Stimulated activated naive CD4-positive, alpha-beta T cell (primary cell): ENCODE measurements at places on chromosomes 7 and 10.

DNA sequence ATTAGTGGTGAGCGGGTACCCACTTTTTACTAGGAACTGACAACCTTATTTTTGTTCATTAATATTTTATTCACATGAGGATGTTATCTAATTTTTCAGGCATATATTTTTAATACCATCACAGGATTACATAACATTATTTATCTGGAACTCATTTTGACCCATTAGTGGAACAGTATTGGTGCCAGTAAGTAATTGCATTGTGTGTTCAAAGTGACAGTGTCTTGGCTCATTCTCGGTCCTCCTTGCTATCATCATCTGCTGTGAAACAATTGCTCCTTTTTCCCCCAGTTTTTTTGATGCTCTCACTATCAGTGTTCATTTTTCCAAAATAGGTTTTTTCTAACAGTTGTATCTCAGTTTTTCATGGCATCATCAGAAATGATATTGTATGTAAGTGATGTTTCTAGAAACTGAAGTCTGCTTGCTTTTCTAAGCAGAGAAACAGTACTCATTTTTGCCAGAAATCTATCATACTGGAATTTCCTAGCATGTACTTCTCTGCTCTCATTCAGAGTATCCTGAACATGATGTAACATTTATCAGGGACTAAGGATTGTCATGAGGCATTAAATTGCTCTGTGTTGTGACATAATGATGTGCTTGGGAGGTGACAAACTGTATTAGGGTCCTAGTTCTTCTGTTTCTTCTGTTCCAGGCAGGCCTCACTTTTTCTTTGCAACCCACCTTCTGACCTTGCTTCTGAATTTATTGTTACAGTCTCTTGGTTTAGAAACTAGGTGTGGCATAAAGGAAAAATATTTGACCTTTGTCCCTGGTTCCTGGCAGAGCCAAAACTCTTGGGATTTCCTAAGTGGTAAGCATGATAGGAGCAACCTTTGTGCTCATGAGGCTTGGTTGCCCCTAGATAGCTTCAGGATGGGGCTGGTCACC, 4.2 kb downstream of the NUB1 start:
- DNase-seq: no peak

- DNase-seq: no peak
Observed at GRCh38 chr10:51170518-51171245, 96.4 kb downstream of the PRKG1 start.

- DNase-seq: no peak
Observed at GRCh38 chr7:80932536-80932935, 13.7 kb upstream of the SEMA3C start.

- DNase-seq: no peak
Observed at GRCh38 chr10:82091413-82091812, 216.4 kb downstream of the NRG3 start.

GRCh38 chr7:112252141-112252540, 45.6 kb downstream of the ZNF277 start:
- no peak for DNase-seq

GRCh38 chr7:27111042-27111750, 8.7 kb upstream of the HOXA2 start:
- DNase-seq: no peak

- no peak for DNase-seq
Observed at GRCh38 chr10:128940081-128940480, 527.0 kb upstream of the MGMT start.

- no peak for DNase-seq
Observed at GRCh38 chr7:158766570-158767281, 62.1 kb upstream of the NCAPG2 start.

DNA sequence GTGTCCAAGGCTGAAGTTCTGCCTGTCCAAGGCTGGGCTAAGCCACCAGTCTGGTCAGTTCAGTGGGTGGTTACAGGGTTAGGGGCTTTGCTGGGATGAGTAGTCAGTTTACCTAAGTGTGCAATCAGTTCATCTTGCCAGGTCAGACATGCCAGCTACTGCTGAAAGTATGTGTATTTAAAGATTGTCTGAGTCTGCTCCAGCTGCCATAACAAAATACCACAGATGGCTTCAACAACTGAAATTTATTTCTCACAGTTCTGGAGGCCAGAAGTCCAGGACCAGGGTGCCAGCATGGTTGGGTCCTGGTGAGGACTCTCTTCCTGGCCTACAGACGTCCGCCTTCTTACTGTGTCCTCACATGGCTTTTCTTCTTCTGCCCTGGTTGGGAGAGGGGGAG, 52.4 kb upstream of the TNS3 start:
- no peak for DNase-seq

DNA sequence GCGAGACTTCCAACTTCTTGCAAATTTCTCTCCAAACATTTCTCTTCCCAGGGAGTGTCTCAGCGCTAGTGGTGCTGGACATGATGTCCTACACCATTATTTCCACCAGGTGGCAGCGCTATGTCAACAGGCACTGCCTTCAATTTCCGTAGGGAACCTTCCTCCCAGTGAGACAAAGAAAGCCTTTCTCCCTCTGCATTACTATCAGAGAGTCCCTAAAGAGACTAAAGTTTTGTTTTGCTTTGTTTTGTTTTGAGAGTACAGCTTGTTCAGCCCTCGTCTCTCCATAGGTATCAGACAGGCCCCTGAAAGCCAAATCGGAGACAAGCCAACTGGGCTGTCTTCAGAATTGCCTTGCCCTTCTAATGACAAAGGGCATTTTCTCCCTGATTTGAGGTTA, 44.2 kb upstream of the GGCT start:
- DNase-seq: no peak

GRCh38 chr10:29681676-29682448, 47.1 kb upstream of the SVIL start:
- DNase-seq: peak; percentile 36

GRCh38 chr10:92327445-92328433, 36.8 kb downstream of the MARCHF5 start:
- DNase-seq: no peak

GRCh38 chr10:7559386-7559785, 107.4 kb downstream of the ITIH5 start:
- DNase-seq: no peak

DNA sequence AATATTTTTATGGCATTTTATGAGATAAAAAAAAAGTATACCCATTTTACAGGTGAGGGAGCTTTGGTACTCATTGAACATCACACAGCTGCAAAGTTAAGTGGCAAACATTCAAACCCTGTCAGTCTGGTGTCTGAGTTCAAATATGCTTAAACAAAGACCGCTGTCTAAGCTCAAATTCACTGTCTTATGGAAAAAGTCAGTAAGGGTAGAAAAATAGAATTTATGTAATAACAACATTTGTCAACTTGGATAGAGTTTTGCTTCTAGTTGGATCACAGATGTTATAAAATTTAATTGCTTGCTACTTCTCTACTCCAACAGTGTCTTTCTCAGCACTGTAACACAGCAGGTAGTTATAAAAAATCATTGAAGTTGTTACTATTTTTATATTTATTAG, 161.7 kb upstream of the CSTF2T start:
- no peak for DNase-seq

DNA sequence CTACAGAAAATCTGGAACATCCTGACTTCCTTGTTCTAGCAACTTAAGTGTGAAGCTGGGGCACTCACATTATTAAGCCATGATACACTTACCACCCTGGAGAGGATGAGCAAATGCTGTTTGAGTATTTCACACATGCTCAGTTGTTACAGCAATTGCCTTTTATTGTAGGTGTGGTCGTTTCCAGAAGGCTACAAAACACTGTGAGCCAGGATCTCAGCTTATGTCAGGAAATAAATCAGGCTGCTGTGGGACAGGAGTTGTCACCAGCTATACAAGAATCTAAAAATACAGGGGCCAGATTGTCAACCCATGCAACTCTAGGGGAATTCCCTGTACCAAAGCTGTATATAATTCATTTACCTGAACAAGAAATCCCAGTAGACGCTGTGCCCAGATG, 273.3 kb upstream of the SP4 start:
- DNase-seq: no peak

- no peak for DNase-seq
Observed at GRCh38 chr10:88765816-88766215, 6.0 kb downstream of the LIPN start.

GRCh38 chr7:121406944-121407343, 10.8 kb upstream of the FAM3C start:
- DNase-seq: no peak

DNA sequence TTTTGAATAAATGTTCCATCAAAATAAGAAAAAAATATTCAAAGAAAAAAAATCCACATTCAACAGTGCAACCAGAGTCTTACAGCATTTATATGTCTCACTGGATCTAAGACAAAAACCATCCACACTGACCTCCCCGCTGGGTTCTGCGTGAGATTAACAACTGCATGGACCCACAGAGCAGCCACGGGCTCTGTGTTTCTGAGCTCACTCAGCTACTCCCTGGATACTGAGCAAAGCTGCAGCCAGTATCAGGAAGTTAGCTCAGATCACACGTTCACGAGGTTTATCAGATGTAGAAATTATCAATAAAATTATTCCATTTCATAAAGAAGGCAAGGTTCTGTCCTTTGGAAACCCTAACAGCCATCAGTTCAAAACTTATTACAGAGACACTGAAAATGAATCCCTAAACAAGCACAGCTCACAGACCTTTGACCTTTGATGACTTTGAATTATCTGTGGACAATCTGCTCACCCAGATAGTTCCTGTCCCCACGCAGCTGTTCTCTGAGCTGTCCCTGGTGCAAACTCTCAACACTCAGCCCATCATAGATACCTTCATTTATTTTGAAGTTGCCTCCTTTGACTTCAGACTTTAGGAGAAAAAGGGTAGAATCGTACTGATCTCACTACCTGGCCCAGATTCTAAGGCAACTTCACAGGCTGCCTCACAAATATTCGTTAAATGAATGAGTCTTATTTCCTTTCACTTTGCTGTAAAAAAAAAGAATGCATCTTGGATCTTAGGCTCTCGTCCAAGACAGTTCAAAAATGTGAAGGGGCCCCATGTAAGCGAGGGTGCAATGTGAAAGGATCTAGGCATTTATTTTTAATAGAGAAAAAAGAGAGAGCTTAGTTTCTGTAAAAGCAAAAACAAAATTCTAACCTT, 67.7 kb upstream of the SVIL start:
- no peak for DNase-seq

DNA sequence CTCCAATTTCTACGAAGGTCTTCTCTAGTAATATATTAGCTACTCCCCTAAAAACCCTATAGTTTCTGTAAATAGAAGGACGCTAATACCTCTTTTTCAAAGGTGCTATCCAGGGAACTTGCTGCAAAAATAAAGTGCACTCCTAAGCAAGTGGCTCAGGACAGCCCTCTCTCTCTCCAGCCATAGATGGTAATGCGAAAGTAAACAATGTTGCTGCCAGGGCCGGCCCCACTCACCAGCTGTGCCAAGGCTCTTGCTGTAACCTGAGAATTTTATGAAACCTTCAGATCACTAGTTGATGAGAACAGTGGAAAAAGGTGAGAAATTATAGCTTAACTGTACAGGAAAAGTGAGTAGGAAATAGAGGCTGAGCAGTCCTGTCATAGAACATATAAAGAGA, 10.9 kb upstream of the TAS2R39 start:
- no peak for DNase-seq

DNA sequence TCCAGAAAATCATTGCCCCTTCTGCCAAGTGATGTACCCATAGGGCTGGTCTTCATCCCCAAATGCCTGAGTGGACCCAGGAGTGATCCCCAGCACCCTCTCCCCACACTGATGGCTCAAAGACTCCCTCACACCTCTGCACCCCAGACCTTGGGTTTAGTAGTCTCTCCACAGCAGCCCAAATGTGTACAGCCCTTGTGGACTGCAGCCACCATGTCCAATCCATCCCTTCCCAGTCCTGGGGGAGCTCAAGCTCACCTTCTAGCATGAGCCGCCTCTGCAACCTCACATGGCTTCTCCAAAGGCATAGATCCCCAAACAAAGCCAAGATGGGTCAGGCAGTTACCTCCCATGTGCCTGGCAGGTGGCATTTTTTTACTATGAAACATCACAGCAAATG, 50.1 kb downstream of the PRLHR start:
- no peak for DNase-seq

GRCh38 chr7:93902777-93903423, 3.5 kb upstream of the GNGT1 start:
- DNase-seq: no peak

GRCh38 chr10:3027866-3028265, 39.5 kb upstream of the PFKP start:
- no peak for DNase-seq

GRCh38 chr10:60816628-60817397, 38.5 kb downstream of the CDK1 start:
- peak; percentile 38 for DNase-seq

DNA sequence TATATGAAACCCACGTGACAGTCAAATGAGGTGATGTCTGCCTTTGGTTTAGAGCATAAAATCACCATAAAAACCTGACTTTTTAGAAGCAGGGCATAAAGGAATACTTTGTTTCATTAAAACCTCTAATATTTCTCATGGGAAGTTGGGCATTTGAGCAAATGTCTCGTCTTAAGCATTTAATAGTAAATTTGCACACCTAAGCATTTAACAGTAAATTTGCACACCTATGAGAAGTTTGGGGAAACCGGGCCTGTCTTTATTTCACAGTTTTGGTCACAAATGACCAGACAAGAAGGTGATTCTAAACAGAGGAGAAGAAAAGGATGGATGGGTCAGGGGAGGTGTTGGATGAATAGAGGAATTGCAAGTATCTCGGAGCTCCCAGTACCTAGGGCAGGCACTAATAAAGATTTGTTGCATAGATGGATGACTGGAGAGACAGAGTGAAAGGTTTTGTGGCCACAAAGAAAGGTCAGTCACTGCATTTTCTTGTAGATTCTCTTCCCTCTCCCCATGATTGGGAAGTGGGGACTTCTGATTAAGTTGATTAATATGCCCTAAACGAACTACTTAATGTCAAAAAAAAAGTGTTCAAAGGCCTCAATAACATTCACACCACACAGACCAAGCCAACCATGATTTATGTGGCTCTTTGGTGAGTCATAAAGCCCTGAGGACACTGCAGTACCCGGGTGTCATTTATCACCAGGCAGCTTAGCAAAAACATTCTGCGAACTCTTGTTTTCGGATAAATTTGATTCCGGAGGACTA, 158.2 kb downstream of the SPAG6 start:
- DNase-seq: no peak
